Stimulated activated CD8-positive, alpha-beta memory T cell treated with anti-CD3 and anti-CD28 coated beads, Interleukin-15, amount 100 ng/mL, for 48 hours (primary cell): ENCODE measurements at places on chromosomes 12 and 14.

GRCh38 chr12:124554429-124555029, 12.9 kb downstream of the NCOR2 start:
- no peak for DNase-seq

GRCh38 chr12:75751769-75752471, 240.5 kb upstream of the KRR1 start:
- DNase-seq: no peak

- no peak for DNase-seq
These were observed 1.2 kb upstream of the COX14 start for GRCh38 chr12:50110762-50111351.

- DNase-seq: no peak
These were observed 774 bp upstream of the SLC2A13 start for GRCh38 chr12:40106655-40107054.

- DNase-seq: no peak
These were observed 23.0 kb upstream of the SERPINA4 start for GRCh38 chr14:94538070-94538740.

GRCh38 chr14:95140060-95140858, 17.1 kb downstream of the DICER1 start:
- DNase-seq: no peak
